ENCODE measurements at places on chromosomes 5 and 9.
A peak's percentile ranks its signal among the peaks of the same experiment; 100 is the strongest.

GRCh38 chr5:59285300-59286016 lies 608.1 kb downstream of the PDE4D start:
- DNase-seq: no peak

DNA sequence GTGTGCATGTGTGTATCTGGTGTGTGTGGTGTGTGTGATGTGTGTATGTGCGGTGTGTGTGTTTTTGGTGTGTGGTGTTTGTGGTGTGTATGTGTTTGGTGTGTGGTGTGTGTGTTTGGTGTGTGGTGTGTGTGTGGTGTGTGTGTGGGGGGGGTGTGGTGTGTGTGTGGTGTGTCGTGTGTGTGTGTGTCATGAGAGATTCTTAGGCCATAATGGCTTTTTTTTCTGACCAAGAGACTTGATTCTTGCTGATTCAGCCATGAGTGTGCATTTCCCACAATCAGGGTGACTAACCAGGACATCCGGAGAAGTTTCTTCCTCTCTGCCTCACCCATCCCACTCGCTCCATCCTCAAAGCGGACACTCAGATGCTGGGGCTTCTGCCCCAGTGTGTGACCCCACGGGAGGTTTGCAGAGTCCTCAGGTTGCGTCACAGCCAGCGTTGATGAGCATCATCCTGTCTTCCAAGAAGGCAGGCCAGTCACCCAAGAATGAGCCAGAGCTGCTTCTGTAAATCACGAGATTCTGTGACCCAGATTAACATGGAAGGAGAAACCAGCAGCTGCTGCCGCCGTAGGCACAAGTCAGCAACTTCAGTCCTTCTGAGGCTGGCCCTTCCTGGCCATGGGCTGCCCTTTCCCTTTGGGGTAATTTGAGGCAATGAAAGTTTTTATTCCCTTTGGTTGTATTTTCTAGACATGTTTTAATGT lies 12.5 kb upstream of the CTSL start:
- peak; percentile 100 for DNase-seq

- no peak for DNase-seq
Observed at GRCh38 chr9:112858625-112859147, 32.0 kb downstream of the SLC46A2 start.

GRCh38 chr9:121774715-121775613 lies 123.5 kb downstream of the DAB2IP start:
- DNase-seq: no peak

DNA sequence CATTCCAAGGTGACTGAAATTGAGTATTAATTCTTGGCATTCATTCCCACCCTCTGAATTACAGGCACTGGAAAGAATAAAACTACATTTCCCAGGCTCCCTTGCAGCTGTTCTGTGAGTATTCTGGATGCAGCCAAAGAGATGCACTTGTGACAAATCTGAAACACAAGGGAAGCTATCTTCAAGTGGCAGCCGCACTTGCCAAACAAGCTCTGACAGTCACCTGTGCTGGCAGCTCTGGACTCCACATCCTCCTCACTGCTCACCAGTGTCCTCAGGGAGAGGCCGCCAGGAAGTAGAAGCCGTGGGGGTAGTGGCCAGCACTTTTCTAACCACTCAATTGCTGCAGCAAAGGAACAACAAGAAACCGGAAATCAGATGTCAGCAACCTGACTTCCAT lies 275.0 kb downstream of the NR2F1-AS1 start:
- DNase-seq: no peak

- peak; percentile 55 for DNase-seq
Observed at GRCh38 chr9:97109194-97109811, 70.4 kb upstream of the CTSV start.

DNA sequence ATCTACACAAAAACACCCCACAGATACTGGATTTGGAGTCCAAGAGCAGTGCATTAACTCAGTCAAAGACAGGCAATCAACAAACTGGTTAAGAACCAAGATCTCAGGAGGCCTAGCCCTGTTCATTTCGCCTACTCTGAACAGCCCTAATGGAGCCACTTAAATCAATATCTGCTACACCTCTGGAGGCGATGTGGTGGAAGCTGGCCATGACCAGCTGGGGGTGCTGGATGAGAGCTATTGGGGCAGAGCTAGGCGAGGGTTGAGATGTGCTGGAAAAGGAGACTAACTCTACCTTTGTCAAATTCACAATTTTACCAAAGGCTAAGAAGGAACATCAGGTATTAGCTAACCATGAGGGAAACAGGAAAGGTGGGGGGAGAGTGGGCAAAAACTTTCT lies 23.3 kb upstream of the ARSB start:
- DNase-seq: no peak

- DNase-seq: no peak
Observed at GRCh38 chr5:178336889-178337288, 104.3 kb upstream of the PHYKPL start.

GRCh38 chr5:11104210-11104609 lies 343.2 kb upstream of the DAP start:
- no peak for DNase-seq

DNA sequence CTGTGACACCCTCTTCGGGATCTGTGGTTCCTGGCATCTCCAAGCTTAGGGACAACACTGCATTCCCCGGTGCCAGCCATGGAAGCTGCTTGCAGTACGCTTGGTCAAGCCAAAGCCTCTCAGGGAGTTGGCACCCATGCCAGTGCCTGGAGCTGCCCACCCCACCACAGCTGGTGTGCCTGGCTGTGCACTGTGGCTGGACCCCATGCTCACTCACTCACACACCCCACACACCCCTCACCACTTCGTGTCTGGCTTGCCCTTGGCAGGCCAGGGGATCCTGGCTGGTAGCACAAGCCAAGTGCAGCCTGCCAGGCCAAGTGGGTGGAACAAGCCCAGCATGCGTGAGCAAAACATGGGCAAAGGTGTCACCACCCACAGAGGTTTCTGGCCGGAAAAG lies 324.5 kb upstream of the PTGER4 start:
- no peak for DNase-seq

DNA sequence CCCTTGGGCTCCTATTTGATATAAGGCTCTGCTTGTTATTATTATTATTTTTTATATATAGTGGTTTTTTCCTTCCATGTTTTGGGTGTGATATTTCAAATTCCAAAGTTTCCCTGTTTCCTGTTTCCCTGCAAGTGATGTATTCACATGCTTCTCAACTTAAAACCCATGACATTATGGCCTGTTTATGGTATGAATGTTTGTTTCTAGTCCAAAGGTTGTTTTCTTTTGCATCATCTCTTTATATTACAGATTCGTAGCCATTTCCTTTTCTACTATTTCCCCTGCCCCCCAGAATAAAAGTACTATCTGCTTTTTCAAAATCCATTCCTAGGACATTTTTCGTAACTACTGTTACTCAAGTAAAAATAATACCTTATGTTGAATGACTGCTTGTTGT lies 7.5 kb downstream of the SEMA6A start:
- DNase-seq: no peak

- no peak for DNase-seq
Observed at GRCh38 chr5:138543730-138544104, 681 bp upstream of the ETF1 start.

DNA sequence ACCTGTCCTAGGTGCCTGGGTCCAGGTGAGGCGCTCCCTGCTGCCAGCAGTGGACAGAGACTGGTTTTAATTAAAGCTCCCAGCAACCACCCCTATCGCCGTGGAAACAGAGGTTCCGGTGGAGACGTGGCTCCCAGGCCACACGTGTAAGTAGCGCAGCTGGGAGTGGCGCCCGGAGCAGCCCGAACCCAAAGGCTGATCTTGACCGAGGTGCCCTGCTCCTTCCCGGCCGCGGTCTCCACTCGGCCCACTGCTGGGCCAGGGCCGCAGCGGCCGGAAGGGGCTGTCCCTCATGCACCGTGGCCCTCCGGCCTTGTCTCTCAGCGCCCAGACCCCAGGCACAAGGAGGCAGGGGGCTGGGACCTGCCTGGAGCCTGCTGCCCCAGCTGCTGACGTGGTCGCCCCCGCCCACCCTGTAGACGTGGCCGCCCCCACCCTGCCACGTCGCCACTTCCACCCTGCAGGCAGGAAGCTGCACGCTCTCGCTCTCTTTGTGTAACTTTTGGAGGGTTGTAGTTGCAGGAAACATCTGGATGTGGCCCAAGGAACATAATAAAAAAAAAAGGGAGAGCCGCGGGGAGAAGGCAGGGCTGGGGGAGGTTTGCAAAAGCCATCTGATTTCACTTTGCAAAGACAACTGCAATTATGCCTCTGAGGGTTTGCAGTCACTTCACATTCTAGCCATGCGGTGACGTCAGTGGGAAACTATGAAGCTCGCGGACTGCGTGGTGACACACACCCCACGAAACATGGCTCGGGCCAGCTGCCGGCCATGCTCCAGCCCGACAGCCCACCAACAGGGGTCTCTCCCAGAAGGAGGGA lies 129.9 kb downstream of the RXRA start:
- peak; percentile 95 for DNase-seq

- DNase-seq: no peak
Observed at GRCh38 chr5:7047511-7048261, 334.5 kb downstream of the TENT4A start.

- DNase-seq: peak; percentile 43
Observed at GRCh38 chr9:73073337-73074175, 78.1 kb upstream of the ANXA1 start.

- peak; percentile 31 for DNase-seq
Observed at GRCh38 chr9:118829334-118829733, 539.9 kb downstream of the BRINP1 start.

DNA sequence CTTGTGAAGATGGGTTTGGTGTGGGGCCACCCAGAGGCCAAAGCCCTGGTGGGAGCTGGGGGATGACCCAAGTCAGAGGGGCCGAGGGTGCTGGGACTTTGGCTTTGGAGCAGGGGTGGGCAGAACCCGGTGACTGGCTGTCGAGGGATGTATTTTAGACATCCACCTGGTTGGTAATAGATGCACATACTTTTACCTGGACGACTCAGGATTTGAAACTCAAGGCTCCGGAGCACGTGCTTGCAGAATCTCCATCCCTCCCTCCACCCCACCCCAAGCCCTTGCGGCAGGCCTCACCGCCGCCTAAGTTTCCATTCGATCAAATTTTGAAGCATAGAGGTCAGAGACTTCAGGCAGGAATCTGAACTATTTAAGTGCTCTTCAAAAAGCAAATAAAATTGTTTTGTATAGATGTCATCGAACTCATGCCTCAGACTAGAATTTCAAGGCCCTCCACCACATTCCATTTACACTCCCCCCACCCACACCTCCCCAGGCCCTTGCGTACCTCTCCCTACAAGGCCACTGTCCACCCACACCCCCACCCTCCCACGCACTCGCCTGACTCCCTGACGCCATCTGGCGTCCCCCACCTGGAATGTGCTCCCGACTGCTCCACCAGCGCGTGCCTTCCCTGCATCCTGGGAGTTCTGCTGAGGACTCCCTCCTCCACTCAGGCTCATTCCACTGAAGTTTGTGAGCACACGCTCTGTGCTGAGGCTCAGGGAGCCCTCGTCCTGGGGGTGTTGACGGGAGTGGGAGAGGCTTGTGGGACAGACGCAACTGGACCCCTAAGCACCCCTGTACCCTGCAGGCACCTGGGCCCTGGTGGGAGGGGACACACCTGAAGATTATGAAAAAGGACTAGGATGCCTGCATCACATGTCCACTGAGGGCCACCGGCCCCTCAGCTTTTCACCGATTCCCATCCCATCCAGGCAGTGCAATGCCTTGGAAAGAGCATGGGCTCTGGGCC lies 56.4 kb upstream of the RPL26L1 start:
- peak; percentile 64 for DNase-seq

Measured in LHCN-M2 (cell line).